ENCODE measurements at places on chromosomes 2 and 18.

DNA sequence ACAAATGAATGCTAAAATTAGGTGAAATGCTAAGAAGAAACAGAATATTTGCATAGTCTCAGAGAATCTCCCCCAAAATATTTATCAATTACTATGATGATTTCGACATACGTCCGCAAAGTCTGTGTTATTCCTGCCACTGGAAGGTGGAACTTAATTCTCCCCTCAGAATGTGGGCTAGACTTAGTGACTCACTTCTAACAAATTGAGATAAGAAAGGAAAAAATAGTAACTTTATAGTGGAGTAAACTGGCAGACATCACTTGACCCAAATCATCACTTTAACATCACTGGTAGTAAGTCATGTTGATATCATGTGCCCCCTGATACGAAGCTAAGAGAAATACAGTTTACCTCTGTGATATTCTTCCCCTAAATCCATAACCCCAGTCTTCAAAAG, 23.5 kb downstream of the HADHB start:
- no peak for DNase-seq

DNA sequence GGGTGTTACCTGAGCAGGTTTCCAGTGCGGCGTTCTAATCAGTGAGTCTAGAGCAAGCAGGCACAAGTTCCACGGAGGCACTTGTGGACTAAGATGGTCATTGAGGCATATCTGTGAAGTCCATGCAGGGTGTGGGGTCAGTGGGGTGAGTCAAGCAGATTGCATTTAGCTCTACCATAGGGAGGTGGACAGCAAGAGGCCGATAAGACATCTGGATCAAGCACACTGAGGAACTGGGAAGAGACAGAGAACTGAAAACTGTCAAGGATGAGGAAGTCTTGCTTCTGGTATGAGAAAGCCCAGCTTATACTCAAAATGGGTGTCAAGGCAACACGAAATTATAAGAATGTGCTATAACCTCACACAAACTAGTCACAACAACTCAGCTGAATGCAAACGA, 61.2 kb upstream of the SLC39A10 start:
- no peak for DNase-seq

- DNase-seq: no peak
Measured at GRCh38 chr18:25898965-25899364, 191.4 kb downstream of the SS18 start.

DNA sequence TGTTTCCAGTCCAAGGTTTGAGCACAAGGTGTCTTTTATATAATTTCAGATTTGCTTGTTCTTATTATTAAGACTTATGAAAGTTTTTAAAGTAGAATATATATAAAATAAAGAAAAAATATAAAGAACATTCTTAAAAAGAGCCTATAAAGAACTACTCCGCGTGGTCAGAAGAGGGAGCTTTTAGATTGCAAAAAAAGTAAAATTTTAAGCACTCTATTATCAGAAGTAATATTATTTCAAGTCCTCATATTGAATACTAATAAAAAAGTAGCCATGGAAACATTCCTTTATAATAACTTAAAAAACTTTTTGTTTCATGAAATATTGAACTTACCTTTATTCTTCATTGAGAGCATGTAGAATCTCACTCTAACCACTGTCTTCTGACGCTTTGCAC, 51.4 kb downstream of the LINC00305 start:
- DNase-seq: no peak

DNA sequence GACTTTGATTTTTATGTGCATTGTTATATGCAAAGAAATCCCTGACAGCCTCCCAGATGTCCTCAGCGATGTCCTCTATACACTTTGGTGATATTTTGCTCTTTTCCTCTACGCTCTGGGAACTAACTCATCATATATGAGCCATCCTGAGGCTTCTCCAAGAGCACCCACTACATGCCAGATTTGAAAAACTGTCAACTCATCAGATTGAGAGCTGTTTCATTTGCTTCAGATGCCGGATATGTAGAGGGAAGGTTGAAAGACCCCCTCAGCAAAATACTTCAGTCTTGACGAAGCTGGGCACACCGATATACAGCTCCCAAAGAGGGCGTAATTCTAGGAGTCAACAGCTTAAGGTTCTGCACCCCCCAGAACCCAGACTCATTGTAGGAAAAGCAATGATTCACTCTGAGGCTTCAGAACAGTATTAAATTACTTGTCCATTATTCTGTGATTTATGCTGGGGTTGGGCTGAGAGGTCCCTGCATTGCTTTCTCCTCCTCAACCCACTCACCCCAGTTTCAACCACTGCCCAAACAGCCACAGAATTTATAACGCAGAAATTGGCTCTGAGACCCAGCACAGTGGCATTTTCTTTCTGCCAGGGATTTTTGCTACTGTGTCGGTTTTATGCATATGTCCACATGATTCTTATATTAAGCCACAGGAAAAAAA, 341.8 kb downstream of the ALK start:
- DNase-seq: no peak

DNA sequence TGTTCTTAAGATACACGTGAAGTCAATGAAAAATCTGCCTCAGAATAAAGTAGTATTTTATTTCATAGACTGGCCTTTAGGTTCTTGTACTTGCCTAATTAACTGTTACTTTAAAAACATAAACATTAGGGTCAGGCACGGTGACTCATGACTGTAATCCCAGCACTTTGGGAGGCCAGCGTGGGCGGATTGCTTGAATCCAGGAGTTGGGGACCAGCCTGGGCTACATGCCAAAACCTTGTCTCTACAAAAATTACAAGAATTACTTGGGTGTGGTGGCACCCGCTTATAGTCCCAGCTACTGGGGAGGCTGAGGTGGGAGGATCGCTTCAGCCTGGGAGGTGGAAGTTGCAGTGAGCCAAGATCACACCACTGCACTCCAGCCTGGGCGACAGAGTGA, 16.0 kb upstream of the SNORC start:
- peak; percentile 92 for DNase-seq

GRCh38 chr2:45946023-45946422, 294.5 kb downstream of the PRKCE start:
- DNase-seq: peak; percentile 84

GRCh38 chr2:172433144-172433543, 5.8 kb downstream of the ITGA6 start:
- no peak for DNase-seq

DNA sequence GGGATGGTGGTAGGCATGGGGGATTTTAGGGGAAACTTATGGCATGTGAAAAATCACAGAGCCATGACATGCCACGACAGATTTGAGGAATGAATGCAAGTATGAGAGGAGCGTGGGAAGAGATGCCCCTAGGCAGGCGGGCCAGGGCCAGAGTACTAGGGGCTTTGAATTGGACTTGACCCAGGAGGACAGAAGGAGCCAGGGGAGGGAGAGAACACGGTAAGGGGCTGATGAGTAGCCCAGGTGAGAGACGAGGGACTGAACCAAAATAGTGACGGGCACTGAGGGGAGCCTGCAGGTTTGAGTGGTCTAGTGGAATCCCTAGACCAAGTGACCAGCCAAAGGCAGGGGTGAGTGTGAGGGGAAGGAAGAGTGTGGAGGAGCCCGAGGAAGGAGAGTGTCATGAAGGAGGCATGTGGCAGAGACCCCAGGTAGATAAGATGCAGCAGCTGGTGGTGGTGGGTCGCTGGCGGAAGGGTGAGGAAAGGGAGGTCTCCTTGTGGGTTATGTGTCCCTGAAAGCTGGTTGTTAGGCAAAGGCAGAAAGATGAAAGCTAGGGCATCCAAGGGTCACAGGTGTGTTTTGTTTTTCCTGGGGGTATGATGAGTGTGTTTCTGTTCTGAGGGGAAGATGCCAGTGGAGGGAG, 48.7 kb downstream of the ZBTB7C start:
- DNase-seq: no peak

DNA sequence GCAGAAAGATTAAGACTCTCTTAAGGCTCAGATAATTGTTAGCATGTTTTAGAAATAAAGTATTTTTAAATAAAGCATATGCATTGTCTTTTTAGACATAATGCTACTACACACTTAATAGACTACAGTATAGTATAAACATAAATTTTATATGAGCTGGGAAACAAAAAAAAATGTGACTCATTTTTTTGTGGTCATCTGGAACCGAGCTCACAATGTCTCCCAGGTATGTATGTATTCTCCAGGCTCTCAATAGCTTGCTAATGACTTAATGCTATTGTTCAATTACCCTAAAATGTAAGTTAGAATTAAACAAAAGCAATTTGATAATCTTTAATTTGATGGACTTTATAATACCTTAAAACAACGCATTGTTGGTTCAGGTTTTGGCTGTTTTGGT, 167.2 kb downstream of the NUP35 start:
- DNase-seq: no peak

DNA sequence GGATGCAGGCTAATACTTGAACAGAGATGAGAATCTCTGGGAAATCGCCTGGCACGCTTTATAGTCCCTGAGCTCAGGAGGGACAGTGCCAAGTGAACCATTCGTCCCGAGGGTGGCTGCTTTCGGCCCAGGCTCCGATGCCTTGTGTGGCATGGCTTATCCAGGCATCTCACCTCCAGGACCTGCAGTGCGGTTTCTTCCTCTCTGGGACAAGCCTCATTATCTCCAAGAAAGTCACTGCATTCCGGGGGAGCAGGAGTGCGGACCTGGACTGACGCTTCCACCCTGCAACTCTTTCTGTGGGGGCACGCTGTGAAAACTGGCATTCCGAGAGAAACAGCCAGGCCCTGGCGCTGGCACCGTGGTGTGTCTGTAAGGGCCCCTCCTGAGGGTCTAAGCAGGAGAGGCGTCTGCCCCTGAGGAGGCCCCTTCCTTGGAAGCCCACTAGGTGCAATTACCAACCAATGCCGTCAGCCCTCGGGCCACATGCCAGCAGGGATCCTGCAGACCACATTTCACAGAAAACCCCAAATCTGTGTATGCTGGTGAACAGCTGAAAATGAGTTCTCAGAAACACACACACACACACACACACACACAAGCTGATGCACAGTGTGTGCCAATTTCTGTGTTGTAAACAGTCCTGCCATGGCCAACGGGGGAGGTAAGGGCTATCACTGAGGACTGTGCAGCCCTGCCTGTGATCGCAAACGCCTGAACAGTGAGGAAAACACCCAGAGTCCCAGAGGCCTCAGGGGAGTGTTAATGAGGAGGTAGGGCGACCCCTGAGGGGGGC, 351.9 kb upstream of the SALL3 start:
- DNase-seq: no peak

- DNase-seq: no peak
Measured at GRCh38 chr2:29946505-29946904, 25.1 kb upstream of the ALK start.

GRCh38 chr2:168559187-168559586, 103.1 kb downstream of the CERS6 start:
- no peak for DNase-seq

DNA sequence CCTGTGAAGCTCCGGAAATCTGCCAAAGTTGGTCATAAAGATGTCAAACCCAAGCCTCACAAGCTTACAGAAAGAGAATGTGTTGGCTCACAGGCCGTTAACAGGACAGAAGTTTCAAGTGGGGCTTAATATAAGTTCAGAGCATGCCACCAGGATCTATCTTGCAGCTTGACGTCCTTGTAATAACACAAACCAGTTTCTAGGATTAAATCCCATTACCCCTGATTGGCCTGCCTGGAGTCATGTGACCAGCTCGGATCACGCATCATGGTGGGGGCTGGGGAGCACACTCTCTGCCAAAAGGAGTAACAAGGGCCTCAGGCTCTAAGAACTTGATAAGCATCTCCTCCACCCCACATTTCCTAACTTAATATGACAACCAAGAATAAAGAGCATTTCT, 38.9 kb upstream of the SCG2 start:
- no peak for DNase-seq

GRCh38 chr2:119292226-119292625, 68.6 kb downstream of the STEAP3 start:
- DNase-seq: no peak

GRCh38 chr2:65366595-65367125, 65.7 kb downstream of the SPRED2 start:
- peak; percentile 79 for DNase-seq

DNA sequence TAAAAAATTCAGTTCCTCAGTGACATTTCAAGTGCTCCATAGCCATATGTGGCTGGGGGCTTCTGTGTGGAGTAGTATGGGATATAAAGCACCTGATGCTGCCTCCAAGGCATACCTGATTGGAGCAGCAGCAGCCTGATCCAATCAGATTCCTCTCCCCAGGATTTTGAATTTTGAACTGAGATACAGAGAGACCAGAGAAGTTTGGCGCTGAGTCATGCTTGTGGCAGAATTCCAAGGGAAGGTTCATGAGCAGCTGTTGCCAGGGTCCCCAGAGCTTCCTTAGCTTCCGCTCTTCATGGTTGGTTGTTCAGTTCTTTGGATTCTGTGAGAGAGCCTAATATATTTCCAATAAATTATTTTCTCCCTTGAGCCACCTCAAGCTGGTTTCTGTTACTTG, 29.0 kb upstream of the CFAP36 start:
- peak; percentile 14 for DNase-seq

DNA sequence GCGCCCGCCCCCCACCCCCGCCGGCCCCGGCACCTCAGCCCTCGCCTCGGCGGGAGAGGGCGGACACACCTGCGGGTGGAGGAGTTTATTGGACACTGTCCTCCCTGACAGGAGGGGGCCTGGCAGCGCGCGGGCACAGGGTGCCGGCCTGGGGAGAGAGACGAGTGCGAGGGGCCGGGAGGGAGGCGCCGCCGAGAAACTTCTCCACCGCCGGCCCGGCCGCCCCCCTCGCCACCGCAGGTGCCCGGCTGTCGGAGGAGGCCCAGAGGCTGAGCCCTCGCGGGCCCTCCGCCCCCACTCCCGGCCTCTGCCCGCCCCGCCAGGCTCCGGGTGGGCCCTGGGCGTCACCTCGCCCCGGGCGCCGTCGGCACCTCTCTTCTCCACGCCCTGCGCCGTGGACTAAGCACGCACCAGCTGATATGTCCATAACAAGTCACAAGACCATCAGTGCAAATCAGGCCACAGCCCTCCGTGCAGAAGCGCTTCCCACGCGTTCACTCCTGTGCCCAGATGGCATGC, 311.3 kb downstream of the CELF4 start:
- no peak for DNase-seq

DNA sequence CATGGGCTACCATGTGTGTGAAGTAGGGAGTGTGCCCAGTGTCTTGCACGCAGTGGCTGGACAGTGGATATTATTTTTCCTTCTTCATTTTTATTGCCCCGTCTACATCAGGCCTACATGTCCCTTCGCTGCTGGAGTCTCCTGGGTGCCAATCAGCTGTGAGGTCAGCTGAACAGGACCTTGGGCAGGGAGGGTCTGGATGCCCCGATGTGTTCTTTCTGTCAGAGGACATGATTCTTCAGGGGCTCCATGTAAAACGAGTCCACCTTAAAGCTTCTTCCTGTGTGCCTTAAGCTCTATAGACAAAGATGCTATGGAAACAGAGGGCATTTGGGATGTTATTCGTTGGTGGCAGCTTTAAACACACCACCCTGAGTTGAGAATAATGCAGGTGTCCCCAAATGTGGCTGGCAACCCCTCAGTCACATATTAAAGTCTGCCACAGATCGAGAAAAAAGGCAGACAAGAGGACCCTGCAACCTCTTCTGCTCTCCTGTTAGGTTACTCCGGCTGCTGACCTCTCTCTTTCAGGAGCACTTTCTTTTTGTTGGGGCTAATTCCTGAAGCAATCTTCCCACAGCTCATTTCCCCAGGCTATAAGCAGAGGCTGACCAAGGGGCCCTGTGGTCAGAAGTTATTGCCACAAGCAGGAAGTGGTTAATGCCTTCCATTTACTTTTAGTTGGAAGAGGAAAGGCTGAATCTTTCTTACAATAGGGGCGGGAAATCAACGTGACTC, 20.0 kb downstream of the GREB1 start:
- DNase-seq: no peak

GRCh38 chr2:109378682-109379081, 235.1 kb downstream of the SEPTIN10 start:
- no peak for DNase-seq

Data from MG63 (cell line).